ENCODE measurements at places on chromosomes 2 and 18.

GRCh38 chr18:79426376-79427300 is 30.9 kb downstream of the NFATC1 start:
- DNase-seq: no peak

GRCh38 chr18:7608781-7609201 is 41.7 kb downstream of the PTPRM start:
- peak; percentile 70 for DNase-seq

GRCh38 chr2:35538796-35539195 is 816.8 kb upstream of the CRIM1 start:
- no peak for DNase-seq

DNA sequence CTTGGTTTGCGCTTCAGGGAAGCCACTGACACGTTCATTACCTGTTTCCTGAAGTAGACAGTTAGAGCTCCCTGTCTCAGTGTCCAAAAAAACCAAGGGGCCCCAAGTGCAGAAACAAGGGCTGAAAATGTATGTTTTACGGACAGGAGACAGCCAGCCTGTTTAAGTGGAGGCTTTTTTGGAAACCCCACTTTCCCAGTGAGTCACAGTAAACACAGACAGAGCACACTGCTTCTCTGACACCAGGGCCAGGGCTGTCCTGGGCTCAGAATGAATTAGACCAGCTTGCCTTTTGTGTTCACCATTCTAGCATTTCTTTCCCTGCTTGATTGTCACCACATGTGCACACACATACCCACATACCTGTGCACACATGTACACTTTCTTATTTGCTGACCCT is 128.6 kb downstream of the SH3RF3 start:
- DNase-seq: no peak

DNA sequence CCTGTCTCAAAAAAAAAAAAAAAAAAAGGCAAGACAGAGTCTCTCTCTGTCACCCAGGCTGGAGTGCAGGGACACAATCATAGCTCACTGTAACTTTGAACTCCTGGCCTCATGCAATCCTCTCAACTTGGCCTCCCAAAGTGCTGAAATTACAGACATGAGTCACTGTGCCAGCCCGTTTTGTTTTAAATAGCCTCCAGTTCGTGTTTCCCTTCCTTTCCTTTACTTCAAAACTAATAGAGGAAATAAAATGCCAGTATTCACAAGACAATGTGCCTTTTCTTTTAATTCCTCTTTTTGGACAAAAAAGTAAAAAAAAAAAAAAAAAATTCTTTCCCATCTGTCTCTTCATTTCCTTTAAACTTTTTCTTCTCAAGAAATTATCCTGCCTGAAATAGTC is 54.5 kb upstream of the ACMSD start:
- no peak for DNase-seq

DNA sequence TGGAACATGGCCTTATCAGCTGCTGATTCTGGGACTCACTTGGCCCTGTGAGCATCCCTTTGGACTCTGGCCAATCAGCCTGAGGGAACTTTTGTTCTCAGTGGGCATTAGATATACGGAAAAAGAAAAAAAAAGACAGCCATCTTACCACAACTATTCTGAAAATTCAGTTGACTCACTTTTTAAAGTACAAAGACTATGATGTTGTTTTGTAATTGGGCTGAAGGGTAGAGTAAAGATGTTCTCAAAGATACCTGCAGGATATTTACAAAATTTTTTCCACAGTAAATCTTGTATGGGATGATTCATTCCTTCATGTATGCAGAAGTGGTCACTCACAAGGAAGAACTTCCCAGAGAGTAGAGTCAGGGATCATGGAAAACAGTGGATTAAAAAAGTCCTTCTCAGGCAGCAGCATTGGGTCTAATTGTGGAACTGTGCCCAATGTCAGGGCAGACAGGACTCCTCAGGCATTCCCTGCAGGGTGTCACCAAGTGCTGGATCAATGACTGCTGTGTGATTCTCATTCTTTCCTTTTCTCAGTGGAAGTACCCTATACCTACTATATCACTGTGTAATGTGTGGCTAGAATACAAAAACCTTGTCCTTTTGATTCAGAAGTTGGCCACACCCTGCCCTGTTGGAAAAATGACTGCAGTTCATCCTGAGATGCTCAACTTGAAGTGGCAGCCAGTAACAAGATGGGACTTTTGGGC is 35.4 kb downstream of the SULT1C4 start:
- peak; percentile 89 for DNase-seq

- no peak for DNase-seq
Measured at GRCh38 chr2:75698918-75699317, 11.8 kb downstream of the GCFC2 start.

GRCh38 chr2:211162911-211163310 is 606.5 kb downstream of the CPS1 start:
- no peak for DNase-seq

GRCh38 chr18:22613058-22613690 is 195.5 kb upstream of the CTAGE1 start:
- no peak for DNase-seq

- no peak for DNase-seq
Measured at GRCh38 chr2:128573116-128573515, 254.4 kb upstream of the HS6ST1 start.

DNA sequence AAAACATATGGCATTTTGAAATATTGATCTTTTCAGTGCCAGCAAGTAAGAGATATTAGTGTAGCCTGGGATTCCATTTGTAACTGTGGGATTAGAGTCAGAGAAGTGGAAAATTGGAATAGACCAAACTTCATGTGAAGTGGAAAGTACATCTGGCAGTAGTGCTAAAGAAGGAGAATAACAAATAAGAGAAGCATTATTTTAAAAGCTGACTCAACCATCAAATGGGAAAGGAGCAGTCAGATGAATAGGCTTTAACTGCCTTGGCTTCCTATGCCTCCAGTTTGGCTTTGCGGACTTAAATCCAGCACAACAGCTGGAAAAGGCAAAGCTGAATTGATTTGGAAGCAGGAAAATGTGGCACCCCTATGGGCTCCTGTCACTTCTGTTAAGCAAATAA is 623.1 kb downstream of the TSN start:
- DNase-seq: no peak

- DNase-seq: no peak
Measured at GRCh38 chr2:39252888-39253518, 9.2 kb upstream of the CDKL4 start.

Measured in BJ (cell line).